Psoas muscle (tissue), 8 donors: ENCODE measurements at places on chromosomes 11 and 22.

DNA sequence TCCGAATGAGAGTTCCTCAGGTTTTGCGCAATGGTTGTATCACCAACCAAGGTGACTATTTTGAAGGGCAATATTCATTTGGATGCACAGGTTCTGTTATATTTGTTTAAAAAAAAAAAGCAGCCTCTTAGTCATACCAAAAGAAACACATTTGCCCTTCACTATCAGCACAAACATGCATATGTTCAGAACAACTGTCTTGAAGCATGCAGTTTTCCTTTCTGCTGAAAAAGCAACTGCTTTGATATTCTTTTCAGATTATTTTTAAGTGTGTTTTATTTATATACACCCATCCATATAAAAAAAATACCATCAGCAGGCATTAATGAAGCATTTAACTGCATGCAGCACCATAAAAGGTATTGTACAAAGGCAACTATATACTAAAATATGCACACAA, 67.8 kb downstream of the RBFOX2 start:
- DNase-seq: no peak

DNA sequence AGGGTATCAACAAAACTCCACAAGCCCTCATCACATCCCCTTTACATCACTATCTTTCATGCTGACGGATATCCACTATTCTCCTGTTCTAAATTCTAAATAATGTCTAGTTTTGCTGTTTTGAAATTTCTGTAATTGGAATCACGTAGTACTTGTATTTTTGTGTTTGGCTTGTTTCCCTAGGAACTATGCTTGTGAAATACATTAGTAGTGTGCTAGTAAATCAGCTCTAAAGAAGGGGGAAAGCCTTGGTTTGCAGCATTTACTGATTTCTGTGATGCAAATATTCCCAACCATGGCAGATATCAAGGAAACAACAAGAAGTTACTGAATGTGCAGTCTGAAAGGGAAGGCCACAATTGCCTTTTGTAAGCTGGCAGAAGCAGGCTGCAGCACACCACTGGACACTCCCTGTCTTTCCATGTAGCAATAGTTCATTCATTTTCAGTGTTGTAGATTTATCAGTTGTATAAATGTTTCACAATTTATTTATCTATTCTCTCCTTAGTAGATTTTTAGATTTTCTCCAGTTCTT, 4.7 kb upstream of the FOLH1 start:
- DNase-seq: no peak

DNA sequence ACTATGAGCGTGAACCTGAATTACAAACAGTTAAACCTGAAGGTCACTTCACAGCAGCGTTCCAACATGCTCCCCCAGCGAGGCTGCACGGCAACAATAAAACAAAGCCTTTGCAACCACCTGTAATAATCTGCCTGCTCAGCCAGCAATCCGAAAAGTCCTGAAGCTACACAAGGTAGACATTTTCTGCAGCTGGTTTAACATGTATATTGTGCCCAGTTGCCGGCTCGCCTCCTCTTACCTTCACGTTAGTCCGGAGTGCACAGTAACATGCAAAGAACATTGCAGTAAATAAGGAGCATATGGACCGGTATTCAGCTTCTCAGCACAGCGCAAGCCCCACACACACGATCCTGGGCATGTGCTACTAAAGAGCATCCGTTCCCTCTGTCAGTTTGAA, 704.3 kb downstream of the DLG2 start:
- no peak for DNase-seq

GRCh38 chr11:15769203-15769602, 587.1 kb downstream of the SOX6 start:
- no peak for DNase-seq

GRCh38 chr11:129612447-129612961, 203.1 kb upstream of the TMEM45B start:
- no peak for DNase-seq

DNA sequence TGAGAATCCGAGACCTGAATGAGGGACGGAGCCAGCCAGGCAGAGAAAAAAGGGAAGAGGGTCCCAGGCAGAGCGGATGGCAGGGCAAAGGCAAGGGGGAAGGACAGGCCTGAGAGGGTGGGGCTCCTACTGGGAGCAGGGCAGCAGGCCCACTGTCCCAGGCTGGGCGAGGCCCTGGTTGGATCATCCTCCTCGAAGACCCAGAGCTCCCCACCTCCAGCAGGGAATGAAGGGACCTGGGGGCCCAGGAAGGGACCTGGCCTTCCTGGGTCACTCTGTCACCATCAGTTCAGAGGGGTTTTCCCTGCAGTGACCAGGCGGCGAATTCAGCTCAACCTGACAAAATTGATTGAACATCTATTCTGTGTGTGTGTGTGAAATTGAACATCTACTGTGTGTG, 4.0 kb downstream of the CD5 start:
- no peak for DNase-seq

DNA sequence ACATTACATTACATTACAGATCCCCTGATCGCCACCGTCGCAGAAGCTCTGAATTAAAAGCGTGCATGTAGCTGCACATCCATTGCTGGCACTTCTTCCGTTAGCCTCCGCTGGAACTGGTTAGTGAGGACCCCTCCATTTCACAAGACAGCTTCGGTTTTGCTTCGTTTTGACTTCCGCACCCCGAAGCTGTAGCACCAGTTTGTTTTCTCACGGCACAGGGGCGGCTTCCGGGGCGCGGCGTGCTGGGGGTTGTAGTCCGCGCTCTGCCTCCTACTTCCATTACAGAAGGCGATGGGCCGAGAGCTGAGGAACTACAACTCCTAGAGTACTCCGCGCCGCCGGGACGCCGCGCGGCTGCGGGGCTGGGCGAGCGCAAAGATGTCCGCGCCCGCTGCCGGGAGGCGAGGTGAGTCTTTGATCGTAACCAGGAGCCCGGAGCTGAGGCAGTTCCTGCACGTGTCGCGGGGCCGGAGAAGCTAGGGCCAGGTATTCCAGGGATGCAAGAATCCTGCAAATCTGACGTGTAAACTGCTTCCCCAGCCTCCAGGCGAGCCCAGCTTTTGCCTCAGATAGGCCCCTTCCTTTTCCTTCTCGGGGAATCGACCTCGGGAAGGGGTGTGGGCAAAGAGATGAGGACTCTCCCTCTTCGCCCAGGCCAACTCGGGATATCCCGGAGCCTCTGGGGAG, at the start of gene PEX26:
Gene PEX26, plus strand, starts transcription at position 352 of the 690 bp plus-strand sequence. CDS start 387 bp downstream, outside the sequence.
- DNase-seq: peak; percentile 96

GRCh38 chr22:43734370-43735150, 77.5 kb downstream of the EFCAB6 start:
- no peak for DNase-seq

GRCh38 chr11:125348141-125348651, 147.9 kb downstream of the FEZ1 start:
- DNase-seq: no peak

- no peak for DNase-seq
Measured at GRCh38 chr11:115808351-115808940, 304.2 kb upstream of the CADM1 start.

DNA sequence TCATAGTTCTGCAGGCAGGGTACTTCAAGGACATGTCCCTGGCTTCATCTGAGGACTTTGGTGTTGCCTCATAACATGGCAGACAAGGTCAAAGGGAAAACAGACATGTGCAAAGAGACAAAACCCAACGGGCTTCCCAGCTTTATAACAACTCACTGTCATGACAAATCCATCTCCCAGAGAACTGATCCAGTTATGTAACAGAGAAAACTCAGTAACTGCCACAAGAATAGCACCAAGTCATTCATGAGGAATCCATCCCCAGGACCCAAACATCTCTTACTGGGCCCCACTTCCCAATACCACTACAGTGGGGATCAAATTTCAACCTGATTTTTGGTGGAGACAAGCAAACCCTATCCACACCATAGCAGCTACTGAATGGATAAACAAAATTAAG, 13.0 kb downstream of the OR52N4 start:
- no peak for DNase-seq

DNA sequence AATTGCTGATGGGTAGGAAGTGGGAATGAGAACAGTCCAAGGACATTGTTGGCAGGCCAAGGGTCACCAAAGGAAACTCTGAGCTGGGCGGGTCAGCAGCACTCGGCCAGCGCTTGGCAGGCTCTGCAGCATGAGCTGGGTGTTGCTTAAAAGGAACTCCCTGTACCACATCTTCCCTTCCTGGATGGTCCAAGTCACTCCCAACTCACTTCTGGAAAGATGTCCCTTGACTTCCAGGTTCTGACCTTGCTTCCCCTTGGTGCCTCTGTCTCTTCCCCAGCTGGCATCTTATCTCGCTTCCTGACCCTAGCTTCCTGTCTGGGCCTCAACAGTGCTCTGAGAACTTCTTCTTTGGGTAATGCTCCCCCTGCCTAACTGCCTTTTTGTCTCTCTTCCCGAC, 24.8 kb upstream of the SWAP70 start:
- peak; percentile 73 for DNase-seq

GRCh38 chr11:12792590-12792989, 118.4 kb downstream of the TEAD1 start:
- DNase-seq: no peak

DNA sequence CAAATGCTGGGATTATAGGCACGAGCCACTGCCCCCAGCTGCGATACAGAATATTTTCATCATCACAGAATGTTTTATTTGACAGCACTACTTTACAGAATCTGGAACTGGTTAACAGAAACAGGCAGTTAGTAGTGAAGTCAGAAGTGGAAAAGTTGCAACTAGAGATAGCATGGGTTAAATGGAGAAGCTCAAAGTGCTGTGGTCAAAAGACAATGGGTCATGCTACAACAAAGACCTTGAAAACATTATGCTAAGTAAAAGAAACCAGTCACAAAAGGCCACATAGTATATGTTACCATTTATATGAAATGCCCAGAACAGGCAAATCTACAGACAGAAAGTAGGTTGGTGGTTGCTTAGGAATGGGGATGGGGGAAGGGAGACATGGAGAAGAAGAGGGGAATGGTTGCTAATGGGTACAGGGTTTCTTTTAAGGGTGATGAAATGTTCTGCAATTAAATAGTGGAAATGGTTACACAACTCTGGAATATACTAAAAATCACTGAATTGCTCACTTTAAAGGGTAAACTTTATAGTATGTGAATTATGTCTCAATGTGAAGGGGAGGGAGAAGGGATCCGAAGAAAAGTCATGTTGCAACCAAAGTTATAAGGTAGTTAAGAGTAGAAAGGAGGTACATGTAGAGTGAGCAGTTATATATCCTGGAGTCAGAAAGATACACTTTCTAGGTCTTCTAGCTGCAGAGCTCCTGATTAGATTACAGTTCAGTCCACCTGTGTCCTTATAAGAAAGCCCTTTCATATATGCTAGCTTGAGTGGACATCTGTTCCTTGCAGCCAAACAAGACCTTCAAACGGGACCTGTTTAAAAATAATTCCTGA, 46.3 kb upstream of the RAPSN start:
- DNase-seq: no peak

DNA sequence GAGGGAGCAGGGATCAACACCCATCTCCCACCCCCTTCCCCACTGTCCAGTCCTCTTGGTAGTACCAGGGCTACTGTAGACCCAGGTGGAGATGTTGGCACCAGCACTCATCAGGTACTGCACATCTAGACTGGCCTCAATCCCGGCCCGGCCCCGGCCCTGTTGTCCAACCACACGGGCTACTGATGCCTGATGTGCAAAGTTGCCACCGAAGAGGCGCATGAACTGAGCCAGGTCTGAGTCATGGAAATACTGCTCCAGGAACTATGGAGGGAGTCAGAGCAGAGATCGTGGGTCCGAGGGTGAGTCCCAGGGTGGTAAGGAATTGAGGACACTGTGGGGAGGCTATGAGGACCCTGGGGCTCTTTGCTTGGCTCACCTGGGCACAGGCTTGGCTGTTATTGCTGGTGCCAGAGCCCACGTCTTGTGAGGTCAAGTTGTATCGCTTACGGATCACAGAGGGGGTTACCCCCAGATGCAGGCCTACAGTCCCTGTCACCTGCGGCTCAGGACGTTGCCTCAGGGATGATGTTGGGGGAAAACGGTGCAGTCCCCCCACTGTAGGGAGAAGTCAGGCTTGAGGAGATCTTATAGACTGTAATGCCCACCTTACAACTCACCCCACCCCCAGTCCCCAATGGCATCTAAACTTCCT, 2.5 kb downstream of the TPP1 start:
- no peak for DNase-seq

DNA sequence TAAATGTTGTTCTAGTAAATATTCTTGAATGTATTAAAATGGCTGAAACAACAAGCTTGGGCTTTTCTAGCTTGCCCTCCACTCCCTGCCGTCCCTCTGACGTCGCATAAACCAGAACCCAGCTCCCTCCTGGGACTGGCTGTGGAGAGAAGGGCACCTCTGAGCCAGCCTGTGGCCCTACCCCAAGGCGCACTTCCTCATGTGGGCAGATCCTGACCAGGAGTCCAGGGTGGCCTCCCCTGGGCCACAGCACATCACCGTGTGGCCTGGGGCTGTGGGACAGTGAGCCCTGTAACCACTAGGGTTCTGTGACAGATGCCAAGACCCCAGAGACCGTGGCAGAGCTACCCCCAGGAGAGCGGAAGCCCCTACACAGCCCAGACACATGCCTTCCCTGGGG, 10.2 kb upstream of the ADORA2A start:
- no peak for DNase-seq

DNA sequence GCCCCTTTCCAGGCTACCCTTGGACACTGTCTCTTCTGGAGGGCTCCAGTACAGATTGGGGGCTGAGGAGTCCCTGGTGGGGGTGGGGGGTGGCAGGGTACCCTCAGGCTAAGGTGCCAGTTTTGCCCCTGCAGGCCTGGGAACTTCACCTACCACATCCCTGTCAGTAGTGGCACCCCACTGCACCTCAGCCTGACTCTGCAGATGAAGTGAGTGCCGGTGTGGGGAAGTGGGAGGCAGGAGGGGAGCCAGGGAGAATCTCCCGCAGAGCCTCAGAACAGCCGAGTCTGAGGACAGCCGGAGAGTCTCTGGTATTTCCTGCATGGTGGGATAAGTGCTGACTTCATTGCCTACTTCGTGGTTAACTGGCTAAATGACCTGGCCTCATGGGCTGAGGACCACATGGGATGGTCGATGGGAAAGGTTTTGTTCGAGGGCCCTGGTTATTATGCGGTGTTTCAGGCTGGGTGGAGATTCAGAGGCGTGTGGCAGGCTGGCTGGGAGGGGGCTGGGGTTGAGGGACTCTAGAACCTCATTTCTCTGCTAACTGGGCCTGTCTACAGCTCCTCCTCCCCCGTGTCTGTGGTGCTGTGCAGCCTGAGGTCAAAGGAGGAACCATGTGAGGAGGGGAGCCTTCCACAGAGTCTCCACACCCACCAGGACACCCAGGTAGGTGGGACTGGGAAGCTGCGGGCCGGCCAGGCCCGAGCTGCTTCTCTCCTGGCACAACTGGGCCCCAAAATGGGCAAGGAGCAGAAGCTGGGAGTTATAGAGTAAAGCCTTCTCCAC, 8.5 kb downstream of the TMEM258 start:
- no peak for DNase-seq
